ENCODE measurements at places on chromosomes 12 and 14.

GRCh38 chr14:92613008-92613658, 99.6 kb downstream of the RIN3 start:
- DNase-seq: no peak

DNA sequence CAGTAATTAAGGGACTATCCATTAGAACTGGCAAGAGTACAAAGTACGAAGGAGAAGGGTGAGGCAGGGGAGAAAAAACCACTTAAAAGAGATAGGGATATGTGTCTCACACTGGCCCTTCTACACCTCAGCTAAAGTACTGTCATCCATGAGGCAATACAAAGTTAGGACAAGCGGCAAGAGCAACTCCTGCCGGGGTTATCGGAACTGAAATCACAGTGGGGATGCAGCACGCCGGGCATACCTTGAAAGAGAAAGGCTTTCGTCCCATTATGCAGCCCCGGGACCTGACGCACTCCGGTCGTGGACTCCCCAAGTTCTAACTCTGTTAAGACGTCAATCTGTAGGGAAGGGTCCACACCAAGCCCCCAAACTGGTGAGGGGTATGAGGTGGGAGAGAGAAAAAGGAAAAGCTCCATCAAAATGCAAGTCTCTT, 1.1 kb downstream of the NELL2 start:
- no peak for DNase-seq

DNA sequence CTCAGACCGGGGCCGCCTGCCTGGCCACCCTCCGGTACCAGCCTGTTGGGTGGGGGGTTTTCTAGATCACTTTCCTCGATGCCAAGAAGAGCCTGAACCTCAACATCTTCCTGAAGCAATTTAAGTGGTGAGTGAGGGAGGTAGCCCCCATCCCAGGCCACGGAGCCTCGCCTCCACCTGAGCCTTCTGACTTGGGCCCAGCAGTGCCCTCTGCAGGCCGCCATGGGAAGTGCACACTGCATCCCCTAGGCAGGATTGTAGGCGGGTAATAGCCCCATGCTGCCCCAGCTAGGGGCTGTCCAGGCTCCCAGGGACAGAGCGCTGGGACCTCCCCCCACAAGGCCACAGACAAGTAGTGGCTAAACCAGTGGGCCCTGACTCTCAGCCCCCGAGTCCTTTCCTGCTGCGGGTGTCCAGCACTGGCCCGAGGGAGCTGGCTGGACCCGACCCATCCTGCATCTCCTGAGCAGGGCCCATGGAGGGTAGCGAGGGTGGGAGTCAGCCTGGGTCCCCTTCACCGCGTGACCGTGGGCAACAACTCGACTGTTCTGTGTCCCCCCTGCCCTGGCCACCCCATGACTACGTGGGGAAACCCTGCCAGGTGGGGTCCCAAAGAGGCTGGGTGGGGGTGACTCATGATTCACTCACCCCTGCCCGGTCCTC, 15.3 kb upstream of the ADSS1 start:
- DNase-seq: no peak

DNA sequence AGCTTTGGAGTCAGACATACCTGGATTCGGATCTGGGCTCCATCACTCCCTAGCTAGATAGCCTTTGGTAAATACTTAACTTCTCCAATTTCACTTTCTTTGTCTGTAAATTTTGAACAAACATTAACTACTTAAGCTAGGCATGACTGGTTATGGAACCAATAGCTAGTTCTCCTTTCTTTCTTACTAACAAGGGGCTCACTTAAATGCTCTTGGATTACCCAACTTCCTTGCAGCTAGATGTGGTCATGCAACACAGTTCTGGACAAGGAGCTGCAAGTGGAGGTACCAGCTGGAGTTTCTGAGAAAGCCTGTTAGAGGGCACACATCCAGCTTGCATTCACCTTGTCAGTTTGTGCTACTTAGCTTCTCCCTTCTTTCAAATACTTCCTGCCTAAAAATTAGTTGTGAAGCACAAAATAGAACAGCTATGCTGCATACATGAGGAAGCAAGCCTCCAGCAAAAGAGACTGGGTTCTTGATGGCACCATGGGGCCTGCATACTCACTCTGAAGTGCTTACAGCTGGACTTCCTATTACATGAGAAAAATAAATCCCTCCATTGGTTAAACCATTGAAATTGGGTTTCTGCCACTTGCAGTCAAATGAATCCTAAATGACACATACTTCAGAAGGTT, 210.1 kb upstream of the EEA1 start:
- DNase-seq: no peak

GRCh38 chr14:60753264-60754119, 18.9 kb downstream of the MNAT1 start:
- no peak for DNase-seq

DNA sequence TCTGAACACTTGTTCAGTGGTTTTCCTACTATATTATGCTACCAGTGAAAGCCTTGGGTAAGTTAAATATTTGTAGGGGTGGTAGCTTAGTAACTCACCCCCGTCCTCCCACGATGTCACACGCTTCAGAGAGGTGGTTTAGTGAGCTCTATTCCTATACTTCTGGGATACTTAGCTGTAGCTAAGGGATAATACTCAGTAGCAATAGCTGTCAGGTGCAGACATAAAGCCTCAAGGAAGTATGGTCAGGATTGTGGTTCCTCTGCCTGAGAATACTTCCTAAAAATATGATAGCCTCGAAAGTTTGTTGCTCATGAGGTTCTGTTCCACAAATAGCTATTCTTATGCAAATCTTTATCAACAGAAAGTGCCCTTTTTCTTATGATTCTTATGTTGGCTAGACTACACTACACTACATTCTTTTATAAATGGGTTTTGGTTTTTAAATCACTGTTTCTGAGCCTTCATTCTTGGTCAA, 11.9 kb downstream of the DLST start:
- DNase-seq: no peak

- DNase-seq: no peak
Measured at GRCh38 chr12:29073631-29074239, 75.3 kb upstream of the FAR2 start.
